ENCODE measurements at places on chromosomes 7 and 10. TPM values are rescaled to one million over a fixed set of nuclear protein-coding genes. Genes with fewer than 3 reads are reported as not detected.

GRCh38 chr7:155724327-155725005 lies 80.0 kb downstream of the RBM33 start:
- no peak for DNase-seq

GRCh38 chr10:106114656-106115186 lies 1049.8 kb downstream of the SORCS1 start:
- DNase-seq, result no peak

DNA sequence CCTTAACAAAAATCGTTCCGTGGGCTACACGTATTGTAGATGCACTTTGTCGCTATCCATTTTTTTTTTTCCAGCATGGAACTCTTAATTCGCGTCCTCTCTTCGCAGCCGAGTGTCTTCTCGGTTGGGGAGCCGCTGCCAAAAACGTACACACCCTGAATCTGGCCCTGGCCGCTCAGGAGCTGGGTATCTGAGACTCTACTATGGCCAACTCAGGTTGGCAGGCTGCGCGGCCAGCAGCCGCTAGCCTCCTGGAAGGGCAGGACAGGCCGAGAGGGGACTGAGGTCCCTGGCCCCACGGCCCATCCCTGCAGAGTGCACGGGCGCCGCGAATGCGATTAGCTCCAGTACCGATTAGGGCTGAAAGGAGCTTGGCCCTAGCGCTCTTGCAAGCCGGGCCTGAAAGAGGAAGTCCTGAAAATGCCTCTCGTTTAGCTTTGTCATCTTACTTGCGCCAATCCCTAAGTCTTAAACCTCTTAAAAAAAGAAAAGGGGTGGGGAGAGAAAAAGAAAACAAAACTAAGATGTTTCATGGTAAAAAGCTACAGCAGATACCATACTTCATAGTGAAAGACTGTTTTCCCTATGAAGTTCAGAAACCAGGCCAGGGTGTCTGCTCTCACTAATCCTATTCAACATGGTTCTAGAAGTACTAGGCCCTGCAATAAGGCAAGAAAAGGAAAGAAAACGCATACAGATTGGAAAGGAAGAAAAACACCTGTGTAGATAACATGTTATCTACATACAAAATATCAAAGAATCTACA lies 113.2 kb upstream of the RHEB start:
- peak; percentile 63 for DNase-seq

GRCh38 chr7:66894463-66895080 lies 26.5 kb upstream of the TMEM248 start:
- DNase-seq, result no peak

DNA sequence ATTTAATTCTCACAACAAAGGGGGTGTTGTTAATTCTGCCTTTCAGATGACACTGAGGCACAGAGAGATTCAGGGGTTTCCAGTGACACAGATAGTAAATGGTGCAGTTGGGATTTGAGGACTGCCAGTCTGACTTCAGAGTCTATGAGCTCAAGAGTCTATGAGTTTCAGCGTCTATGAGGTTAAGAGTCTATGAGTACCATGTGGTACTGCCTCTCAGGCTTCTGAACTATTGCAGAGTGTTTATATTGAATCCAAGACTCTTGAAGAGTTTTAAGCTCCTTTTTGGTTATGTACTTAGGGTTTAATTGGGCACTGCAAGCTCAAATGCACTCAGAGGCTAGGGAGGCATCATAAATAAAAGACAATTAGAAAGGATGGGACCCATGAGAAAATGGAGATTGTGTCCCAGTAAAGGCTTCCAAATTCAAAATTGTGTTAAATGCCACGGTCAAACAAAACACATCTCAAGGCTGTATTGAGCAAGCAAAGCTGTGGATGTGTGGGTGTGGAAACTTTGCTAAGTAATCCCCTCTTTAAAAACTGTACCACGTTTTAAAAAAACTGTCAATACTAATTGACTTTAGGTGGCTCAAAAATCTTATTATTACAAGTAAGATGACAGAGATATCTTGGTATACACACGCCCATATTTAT lies 123.9 kb upstream of the FAM171A1 start:
- no peak for DNase-seq

- DNase-seq, result no peak
Measured at GRCh38 chr10:71278691-71279588, 40.1 kb upstream of the SLC29A3 start.

The SPDYE17 gene
- total RNA-seq, result not detected

DNA sequence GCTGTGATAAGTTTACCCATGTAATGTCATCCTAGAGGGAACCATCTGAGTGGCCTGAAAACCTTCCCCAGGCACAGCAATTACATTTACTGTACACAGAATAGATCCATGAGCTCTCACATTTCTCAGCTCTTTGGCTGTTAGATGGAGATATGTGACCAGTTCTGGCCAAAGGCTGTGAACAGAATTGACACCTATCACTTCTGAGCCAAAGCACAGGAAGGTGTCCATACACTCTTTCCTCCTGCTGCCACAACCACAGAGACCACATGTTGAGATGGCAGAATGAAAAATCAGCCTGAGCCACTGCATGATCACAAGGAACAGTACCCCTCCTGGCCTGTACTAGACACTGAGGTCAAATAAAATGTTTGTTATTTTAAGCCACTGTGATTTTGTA lies 44.3 kb upstream of the ATOH7 start:
- no peak for DNase-seq

DNA sequence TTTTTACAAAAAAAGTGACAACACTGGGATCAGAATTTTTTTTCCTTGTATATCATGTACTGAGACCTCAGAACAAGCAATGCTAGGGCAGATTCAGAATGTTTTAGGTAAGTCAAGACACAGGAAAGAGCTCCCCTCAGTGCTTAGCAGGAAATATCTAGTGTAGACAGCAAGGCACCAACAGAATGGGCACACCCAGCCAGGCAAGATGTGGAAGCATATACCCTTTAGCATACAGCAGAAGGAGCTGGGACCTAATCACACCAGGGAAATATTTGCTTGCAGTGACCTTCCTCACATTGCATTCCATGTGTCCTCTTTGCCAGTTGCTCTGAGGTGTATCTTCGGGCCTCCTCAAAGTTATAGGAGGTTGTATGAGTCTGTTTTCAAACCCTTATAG lies 497.6 kb upstream of the LRRN3 start:
- DNase-seq, result no peak

DNA sequence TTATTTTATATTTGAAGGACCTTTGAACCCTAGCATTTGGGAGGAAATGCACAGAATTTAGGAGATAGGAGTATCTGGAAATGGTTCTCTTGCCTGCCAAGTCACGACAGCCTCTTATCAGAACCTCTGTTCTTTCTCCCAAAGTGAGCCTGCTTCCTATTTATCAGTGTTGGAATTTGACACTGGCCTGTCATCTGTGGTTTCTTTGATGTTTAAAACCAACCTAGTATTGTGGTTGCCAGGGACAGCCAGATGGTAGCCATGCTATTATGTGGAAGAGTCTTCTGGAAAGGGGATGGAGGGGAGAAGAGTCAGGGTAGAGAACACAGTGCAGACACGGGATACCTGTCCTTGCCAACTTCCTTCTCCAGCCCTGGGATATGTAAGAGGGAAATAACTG lies 21.1 kb downstream of the ZNF282 start:
- no peak for DNase-seq

GRCh38 chr10:86953747-86954680 lies 3.4 kb downstream of the MMRN2 start:
- DNase-seq, result no peak

- no peak for DNase-seq
Measured at GRCh38 chr7:51046482-51046881, 263.8 kb upstream of the GRB10 start.

DNA sequence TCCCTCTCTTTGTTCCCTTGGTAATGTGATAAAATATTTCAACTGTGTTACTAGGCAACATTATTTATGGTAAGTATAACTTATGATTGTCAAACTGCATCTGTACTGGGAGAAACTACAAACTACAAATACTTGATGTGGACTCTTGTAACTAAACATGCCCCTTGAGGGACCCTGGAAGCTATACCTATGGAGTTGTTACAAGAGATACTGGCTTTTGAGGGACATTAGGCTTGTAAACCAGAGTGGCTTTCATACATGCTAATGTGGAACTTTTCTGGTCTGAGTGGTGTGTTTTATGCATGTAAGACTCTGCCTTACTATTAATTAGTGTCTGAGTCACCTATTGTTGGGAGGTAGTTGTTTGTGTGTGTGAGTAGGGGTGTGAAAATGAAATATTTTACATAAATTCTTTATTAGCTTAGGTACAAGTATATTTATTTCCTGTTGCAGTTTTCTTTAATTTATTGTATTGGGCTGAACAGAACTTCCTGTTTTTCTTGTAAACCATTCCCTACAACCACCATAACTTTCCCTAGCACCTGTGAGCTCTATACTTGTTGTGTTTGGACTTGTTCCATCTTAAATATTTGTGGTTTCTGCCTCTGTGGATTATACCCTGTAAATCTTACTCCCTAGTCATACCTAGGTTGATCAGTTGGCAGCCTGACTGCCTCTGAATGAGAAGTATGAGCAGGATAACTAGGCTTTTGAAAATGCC lies 49.8 kb downstream of the STK31 start:
- no peak for DNase-seq

The ADAMTS14 gene
- not detected for total RNA-seq
